Stimulated activated CD4-positive, alpha-beta T cell treated with anti-CD3 and anti-CD28 coated beads, Interleukin-1b, Interleukin-23, amount 100 ng/mL, for 1 hour (primary cell): ENCODE measurements at places on chromosomes 5 and 9.

DNA sequence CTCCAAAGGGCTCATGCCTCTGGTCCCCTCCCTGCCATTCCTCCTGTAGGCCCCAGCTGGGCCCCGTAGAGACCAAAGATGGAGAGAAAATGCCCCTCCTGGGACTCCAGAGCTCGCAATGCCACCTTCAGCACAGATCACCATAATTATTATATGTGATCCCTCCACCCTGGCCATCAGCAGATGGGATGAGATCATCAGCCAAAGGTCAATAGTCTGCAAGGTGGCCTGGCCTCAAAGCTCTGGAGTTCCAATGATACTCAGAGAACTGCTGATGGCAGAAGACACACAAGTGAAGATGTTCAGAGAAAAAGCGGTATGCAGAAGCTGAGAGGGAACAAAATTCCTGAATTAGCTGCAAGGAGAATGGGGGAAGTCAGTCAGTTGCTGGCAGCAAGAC is 5.0 kb downstream of the RPP25L start:
- DNase-seq = no peak

DNA sequence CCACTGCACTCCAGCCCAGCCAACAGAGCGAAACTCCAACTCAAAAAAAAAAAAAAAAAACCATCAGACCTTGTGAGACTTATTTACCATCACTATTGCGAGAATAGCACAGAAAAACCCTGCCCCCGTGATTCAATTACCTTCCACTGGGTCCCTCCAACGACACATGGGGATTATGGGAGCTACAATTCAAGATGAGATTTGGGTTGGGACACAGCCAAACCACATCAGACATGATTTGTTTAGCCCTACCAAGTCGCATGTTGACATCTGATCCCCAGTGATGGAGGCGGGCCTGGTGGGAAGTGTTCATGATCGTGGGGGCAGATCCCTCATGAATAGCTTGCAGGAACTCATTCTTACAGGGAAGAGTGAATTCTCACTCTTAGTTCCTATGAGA is 26.6 kb downstream of the MYO10 start:
- no peak for DNase-seq

DNA sequence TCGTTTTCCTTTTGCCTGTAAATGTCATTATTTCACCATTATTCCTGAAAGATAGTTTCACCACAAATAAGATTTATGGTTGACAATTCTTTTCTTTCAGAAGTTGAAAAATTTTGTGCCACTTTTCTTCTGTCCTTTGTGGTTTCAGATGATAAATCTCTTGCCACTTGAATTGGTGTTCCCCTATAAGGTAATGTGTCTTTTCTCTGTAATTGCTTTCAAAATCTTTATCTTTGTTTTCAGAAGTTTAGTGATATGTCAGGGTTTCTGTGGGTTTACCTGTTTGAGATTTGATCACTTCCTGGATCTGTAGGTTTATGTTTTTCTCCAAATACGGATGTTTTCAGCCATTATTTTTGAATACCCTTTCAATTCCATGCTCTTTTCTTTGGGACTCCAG is 14.6 kb downstream of the RASA1 start:
- DNase-seq = no peak

- no peak for DNase-seq
These were observed 8.3 kb downstream of the ITGA2 start for GRCh38 chr5:52997424-52997823.

- no peak for DNase-seq
These were observed 211.9 kb downstream of the ACTL7B start for GRCh38 chr9:108643731-108644510.

GRCh38 chr5:124591583-124591982 is 154.9 kb downstream of the ZNF608 start:
- DNase-seq = no peak

DNA sequence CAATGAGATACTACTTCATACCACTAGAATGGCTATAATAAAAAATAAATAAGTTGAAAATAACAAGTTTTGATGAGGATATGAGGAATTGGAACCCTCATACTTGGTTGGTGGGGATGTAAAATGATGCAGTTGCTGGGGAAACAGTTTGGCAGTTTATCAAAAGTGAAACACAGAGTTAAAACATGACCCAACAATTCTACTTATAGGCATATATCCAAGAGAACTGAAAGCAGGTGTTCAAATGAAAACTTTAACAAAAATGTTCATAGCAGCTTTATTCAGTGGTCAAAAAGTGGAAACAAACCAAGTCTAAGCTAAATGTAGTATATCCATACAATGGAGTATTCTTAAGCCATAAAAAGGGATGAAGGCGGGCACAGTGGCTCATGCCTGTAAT is 13.1 kb upstream of the LHFPL2 start:
- DNase-seq = no peak

DNA sequence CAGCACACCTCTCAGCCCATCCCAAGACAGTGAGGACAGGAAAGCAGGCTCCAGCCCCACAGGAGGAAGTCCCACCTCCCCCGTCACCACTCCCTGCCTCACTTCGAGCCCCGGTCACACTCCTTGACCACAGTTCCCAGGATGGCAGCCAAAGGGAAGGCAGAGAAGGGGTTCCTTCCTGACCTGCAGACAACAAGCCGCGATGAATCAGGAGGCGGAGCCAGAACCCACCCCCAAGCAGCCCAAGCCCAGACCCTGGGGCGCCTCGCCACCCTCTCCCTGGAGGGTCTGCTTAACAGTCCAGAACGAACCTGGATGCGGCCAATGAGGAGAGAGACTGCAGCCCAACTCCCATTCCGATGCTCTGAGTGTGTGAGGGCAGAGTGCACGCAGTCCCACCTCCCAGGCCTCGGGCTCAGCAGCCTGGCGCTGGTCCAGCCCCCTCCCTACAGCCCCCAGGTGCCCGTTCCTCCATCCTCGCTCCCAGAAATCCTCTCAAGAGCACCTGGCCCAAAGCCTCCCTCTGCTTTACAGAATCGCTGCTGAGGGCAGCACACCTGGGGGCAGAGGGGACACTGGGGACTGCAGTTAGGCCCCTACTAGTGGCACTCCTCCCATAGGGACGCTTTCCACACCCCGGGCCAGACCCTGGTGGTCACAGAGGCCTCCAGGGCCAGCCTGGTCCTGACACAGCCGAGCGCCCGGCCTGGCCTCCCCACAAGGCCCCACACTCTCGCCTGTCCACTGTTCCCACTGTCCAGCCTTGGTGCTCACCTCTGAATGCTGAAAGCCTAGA is 69.6 kb upstream of the LRRTM2 start:
- no peak for DNase-seq

DNA sequence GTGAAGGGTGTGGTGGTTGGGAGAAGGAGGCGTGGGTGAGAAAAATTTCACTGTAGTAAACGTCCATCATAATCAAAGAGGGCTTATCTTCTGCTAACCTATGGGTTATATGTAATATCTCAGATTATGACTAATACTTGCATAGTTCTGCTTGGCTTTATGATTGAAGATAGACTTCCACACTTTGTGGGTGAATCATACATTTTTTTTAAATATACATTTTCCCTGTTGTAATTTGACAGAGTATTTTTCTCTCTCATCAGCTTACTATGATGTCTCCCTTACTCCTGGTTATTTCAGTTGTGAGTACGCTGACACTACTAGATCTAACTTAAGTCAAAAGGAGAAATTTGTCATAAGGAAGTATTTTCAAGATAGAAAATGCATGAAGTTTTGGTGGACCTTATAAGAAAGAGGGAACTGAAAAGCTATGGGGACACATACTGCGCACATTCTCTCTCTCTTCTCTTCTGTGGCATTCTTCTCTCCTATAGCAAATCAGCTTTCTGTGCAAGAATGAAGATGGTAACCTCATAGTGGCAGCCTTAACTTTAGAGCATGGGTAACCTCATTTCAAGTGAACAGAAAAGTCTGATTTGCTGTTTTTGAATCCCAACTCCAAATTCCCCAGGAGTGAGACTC is 4.9 kb upstream of the JAK2 start:
- DNase-seq = no peak

DNA sequence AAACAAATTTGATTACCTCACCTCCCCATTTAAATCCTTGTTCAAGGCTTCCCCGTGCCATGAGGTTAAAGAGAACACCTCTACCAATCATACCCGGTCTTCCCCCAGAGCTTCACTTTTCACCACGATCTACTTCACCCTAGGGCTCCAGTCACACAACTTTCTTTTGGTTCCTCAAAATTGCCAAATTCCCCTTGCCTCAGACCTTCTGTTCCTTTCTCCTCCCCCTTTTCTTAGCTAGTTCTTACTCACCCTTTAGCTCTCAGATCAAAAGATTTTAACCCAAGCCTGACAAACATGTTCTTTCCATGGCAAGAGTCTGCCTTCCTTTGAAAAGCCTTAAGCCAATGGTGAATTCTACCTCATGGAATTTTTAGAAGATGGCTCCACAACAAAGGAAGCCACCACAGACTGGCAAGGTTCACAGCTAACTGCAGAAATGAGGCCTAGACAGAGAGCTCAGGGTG is 56.7 kb downstream of the MAPKAP1 start:
- DNase-seq = no peak

GRCh38 chr9:3992222-3992621 is 307.6 kb downstream of the GLIS3 start:
- no peak for DNase-seq

DNA sequence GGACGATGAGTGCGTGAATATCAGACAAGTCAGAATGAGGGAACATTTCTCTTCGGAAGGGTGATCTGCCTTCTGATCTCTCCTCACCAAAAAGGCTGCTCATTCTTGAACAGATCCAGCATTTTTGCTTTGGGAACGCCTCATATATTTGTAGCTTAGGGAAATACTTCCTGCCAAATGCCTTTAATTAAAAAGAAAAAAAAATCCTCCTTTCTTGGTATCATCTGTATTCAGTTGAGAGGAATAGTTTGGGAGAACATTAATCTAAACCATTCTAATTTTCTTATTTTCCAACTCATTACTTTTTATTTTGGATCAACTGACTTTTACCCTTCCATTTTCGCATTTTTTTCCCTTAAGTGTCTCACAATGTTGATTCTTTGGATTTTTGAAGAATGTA is 163.4 kb downstream of the SNX18 start:
- DNase-seq = no peak

- DNase-seq = no peak
These were observed 901.9 kb upstream of the WWC1 start for GRCh38 chr5:167389537-167389936.

DNA sequence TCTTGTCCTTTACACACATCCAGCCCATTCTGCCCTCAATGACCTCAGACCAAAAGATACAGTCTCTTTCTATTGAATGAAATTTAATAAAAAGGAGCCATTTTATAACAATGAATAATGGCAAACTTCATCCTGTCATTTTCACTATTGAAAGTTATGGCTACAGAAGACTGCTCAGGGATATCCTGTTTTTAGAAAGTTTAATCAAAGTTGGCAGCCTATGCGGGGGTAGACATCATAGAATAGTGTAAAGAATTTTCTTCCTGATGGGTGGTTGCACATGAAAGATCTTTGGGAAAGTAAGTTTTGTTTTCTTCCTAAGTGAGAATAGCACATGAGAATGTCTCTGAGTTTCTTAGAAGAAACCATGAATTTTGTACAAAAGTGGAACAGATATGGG is 670.4 kb upstream of the CDH6 start:
- no peak for DNase-seq

GRCh38 chr5:36596247-36596646 is 10.2 kb upstream of the SLC1A3 start:
- DNase-seq = no peak

GRCh38 chr9:126156898-126157297 is 169.7 kb upstream of the MVB12B start:
- DNase-seq = no peak
